ENCODE measurements at places on chromosomes 7 and 10. TPM values are rescaled to one million over a fixed set of nuclear protein-coding genes. Genes with fewer than 3 reads are reported as not detected.

Gene CLEC2L
- total RNA-seq = not detected

Gene ENO4
- not detected for total RNA-seq

Gene RAMP3
- not detected for total RNA-seq

Gene SFTPA1
- not detected for total RNA-seq

Gene CXCL12
- 0.79 TPM for total RNA-seq

Gene TECPR1
- 11.2 TPM for total RNA-seq

Gene CTBP2
- 140 TPM for total RNA-seq

Gene SSMEM1
- not detected for total RNA-seq

Gene OR9A2
- total RNA-seq = 1.2 TPM

Gene CYP2C19
- total RNA-seq = under 0.01 TPM

Gene TMEM178B
- total RNA-seq = under 0.01 TPM

Gene GJC3
- total RNA-seq = not detected

Gene ITIH5
- total RNA-seq = 4.2 TPM

Gene MACC1
- not detected for total RNA-seq

Gene FAM20C
- total RNA-seq = 12.2 TPM

Gene PNLIPRP1
- total RNA-seq = not detected

Gene NRCAM
- 14.6 TPM for total RNA-seq

Gene C10orf53
- total RNA-seq = not detected

Gene WEE2
- not detected for total RNA-seq

Gene TNKS2
- 58.5 TPM for total RNA-seq

Gene TMEM236
- 0.39 TPM for total RNA-seq

Gene FAM25G
- 9.0 TPM for total RNA-seq

Gene HIPK2
- total RNA-seq = 41.0 TPM

Gene RNF148
- 36.5 TPM for total RNA-seq

Gene OR13A1
- not detected for total RNA-seq

Gene SRRM3
- 2.7 TPM for total RNA-seq

Gene TSPAN13
- total RNA-seq = 44.4 TPM

Gene ACTL6B
- not detected for total RNA-seq

Gene TSPAN15
- total RNA-seq = 4.3 TPM

Gene LEP
- total RNA-seq = under 0.01 TPM

Gene CRYGN
- not detected for total RNA-seq

Gene ZNF804B
- not detected for total RNA-seq

Gene CYP3A4
- not detected for total RNA-seq

Gene CRCP
- 30.6 TPM for total RNA-seq

Gene GPR15LG
- total RNA-seq = not detected

Gene GPR26
- not detected for total RNA-seq

Gene AP3M1
- 50.6 TPM for total RNA-seq

Gene TRIM50
- not detected for total RNA-seq

Gene AQP1
- 0.39 TPM for total RNA-seq

Gene SMO
- total RNA-seq = 12.3 TPM

Gene IGF2BP3
- total RNA-seq = 93.9 TPM

Gene HOXA7
- not detected for total RNA-seq

Gene NPSR1
- total RNA-seq = not detected

Gene TAS2R16
- not detected for total RNA-seq

Gene TNS3
- total RNA-seq = 124 TPM

Gene WDR86
- 13.7 TPM for total RNA-seq

Gene COBL
- under 0.01 TPM for total RNA-seq

Gene LRGUK
- total RNA-seq = 0.33 TPM

Gene CALHM1
- not detected for total RNA-seq

Gene PALS2
- 31.4 TPM for total RNA-seq

Gene KIF11
- total RNA-seq = 6.3 TPM

Gene AGBL3
- total RNA-seq = 0.11 TPM

Gene ZFAND2A
- total RNA-seq = 19.2 TPM

Gene OPN1SW
- not detected for total RNA-seq

Gene GPR85
- total RNA-seq = 26.0 TPM

Gene TFEC
- 2.7 TPM for total RNA-seq

Gene CCL26
- not detected for total RNA-seq

Data from placental epithelial cell (primary cell).